ENCODE measurements at places on chromosomes 7 and 10.

DNA sequence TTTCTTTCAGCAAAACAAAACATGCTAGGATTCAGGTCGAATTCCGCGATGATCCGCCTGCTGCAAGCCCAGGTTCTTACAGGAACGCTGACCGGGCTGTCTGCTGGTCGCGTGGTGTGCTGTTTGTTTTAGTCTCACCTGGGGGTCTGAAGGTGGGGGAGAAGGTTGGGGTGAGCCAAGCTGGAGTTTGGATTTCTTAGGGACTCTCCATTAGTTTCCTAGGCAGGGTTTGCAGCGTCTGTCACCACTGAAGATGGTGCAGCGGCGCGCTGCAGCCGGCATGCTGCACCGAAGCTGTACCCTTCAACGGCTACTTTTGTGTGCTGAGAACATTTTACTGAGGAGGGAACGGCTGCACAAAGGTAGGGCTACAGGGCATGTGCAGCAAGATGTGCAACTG is 48.7 kb downstream of the GCC1 start:
- DNase-seq = no peak

DNA sequence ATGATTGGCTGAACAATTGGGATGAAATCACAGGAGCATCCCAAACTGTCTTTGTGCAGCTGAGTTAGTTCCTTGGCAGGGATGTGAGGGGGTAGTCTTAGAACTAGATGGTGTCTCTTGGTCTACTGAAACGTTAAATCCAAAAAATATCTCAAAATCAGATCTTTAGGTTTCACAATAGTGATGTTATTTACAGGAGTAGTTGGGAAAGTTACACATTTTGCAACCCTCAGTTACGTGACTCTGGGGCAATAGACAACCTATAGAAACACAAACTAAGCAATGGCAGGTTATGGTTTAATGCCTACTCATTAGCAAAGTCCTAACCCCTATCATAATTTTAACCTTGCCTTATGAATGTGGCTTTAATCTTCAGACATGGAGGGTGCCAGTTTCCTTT is 24.0 kb downstream of the PKD1L1 start:
- no peak for DNase-seq

DNA sequence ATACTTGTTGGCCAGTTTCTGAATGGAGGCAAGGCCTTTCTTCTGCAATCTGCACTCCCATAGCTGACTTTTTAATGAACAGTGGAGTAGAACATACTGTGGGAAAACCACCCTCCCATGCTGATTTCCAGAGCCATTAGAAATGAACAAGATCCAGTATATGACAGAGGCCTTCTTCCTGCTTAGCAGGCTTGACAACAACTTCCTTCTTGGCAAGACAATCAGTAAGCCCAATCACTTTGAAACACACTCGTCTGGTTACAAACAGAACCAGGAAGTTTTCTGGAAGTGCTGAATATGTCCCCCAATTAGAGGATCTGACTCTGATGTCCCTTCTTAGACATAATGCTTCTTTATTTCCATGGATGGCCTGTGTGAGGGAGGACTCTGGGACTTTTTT is 103.4 kb downstream of the SAMD9 start:
- DNase-seq = no peak

DNA sequence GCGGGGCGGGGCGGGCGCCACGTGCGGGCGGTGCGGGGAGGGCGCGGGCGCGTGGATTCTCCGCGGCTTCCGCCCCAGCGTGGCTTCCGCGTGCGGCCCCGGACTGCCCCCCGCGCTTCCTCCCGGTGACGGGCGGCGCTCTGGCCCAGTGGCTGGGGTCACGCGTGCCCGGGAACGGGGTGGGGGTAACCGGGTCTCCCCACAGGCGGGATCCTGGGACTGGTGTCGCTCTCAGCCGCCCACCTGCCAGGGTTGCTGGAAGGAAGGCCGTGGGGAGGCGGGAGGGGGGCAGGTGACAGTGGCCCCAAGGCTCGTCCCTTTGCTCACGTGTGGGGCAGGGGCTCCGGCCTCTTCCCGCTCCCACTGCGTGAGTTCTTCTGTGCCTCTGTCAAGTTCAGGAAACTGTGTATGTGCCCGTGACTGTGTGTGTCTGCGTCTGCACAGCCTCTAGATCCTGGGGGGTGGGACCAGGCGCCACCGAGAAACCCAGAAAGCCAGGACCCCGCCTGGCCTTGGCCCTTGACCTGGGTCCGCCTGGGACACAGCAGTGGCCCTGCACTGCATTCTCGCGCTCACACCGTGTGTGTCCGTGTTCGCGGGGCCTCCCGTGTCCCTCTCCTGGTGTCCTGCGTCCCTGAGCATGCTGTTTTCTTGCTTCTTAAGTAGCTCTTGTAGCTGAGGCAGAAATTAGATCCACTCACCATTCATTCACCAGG is 919 bp downstream of the MAFK start:
- no peak for DNase-seq

GRCh38 chr10:11647676-11648075 is 36.2 kb upstream of the USP6NL start:
- no peak for DNase-seq

DNA sequence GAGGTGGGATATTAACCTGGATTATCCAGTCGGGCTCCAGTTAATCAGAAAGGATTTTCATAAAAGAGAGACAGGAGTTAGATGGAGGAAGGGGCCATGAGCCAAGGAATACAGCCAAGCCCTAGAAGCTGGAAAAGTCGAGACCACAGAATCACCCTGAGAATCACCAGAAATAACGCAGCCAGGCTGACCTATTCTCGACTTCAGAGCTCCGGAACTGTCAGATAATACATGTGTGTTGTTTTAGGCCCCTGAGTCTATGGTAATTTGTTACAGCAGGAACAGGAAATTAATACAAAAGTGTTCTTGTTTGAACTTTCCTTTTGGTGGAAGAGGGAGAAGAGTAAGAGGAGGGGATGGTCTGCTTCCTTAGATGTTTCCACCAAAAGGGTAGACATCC is 208.1 kb downstream of the JCAD start:
- no peak for DNase-seq

GRCh38 chr7:85290269-85290668 is 103.4 kb upstream of the SEMA3D start:
- no peak for DNase-seq

- no peak for DNase-seq
Observed at GRCh38 chr10:73653701-73654100, 2.1 kb downstream of the SYNPO2L start.

GRCh38 chr7:39952374-39952773 is 2.3 kb downstream of the CDK13 start:
- DNase-seq = peak; percentile 53

- DNase-seq = no peak
Observed at GRCh38 chr10:12984165-12984747, 17.3 kb downstream of the CCDC3 start.

DNA sequence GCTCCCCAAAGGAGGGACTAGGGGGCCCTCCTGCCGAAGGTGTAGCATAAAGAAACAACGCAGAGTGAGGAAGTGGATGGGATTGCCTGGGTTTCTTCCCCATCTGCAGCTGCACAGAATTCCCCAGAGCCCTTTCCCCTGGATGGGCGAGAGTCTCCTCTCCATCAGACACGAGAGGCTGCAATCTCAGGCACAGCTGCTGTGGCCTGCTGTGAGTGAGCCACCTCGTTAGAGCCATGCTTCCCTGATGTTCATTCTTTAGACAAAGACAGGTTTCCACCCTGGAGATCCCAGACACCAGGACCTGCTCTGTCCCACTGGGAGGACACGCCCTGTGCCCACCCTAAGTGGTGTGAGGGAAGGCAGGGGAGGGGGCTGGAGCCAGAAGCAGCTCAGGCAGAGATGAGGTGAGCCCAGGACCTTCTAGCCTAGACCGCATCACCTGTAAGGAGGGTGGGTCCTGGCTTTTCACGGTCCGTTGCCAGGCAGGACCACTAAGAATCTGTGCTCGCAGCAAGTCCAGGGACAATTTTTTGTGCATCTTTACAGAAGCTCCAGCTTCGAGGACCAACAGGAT is 268.6 kb upstream of the TCERG1L start:
- DNase-seq = no peak

DNA sequence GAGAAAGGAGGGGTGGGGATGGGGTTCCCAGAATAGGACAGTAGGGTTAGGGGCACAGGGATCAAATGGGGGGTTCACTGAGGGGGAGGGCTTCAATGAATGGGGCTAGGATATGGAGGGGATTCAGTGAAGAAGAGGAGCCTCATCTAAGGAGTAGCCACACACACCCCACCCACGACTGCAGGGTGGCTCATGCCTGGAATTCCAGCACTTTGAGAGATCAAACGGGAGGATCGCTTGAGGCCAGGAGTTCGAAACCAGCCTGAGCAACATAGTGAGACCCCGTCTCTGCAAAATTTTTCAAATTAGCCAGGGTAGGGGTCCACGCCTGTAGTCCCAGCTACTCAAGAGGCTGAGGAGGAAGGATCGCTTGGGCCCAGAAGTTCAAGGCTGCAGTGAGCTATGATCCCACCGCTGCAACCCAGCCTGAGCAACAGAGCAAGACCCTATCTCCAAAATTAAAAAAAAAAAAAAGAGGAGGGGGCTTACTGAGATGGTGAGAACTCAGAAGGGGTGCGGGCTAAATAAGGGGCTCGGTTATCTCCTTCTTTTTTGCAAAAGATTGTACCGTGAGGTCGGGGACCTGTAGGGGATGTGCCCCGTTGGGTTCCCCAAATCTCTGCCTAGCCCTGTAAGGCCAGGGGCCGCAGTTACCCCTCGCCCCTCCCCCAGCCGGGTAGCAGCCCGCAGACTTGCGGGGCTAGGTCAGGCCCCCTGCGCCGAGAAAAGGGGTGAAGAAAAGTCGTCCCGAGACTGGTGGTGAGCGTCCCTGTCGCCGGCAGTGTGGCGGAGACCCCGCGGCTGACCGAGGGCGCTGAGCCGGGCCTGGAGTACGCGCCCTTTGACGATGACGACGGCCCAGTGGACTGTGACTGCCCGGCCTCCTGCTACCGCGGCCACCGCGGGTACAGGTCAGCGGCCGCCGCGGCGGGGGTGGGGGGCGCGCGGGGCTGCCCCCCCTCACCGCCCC is 43.1 kb upstream of the HSPB1 start:
- no peak for DNase-seq

- DNase-seq = no peak
Observed at GRCh38 chr10:71747039-71747531, 26.2 kb downstream of the VSIR start.

Data from CD4-positive, alpha-beta T cell treated with Interleukin-21 for 1 hour (primary cell).